A549 treated with DMSO at 1 μM for 4 hours (cell line): ENCODE measurements at places on chromosomes 3 and 15. TPM values are rescaled to one million over a fixed set of nuclear protein-coding genes. Genes with fewer than 3 reads are reported as not detected.

Gene CGNL1
- total RNA-seq: 1.6 to 2.4 TPM (median 2.0 TPM) in 5 replicates

Gene PLSCR5
- not detected in 5 replicates for total RNA-seq

Gene ZNF80
- not detected in 5 replicates for total RNA-seq

Gene ACAN
- 0.15 to 0.28 TPM (median 0.21 TPM) in 5 replicates for total RNA-seq
